ENCODE measurements at places on chromosomes 13 and 19. TPM values are rescaled to one million over a fixed set of nuclear protein-coding genes. Genes with fewer than 3 reads are reported as not detected.

GRCh38 chr19:18205200-18205892 lies 1.5 kb upstream of the RAB3A start:
- peak; percentile 56 for DNase-seq

DNA sequence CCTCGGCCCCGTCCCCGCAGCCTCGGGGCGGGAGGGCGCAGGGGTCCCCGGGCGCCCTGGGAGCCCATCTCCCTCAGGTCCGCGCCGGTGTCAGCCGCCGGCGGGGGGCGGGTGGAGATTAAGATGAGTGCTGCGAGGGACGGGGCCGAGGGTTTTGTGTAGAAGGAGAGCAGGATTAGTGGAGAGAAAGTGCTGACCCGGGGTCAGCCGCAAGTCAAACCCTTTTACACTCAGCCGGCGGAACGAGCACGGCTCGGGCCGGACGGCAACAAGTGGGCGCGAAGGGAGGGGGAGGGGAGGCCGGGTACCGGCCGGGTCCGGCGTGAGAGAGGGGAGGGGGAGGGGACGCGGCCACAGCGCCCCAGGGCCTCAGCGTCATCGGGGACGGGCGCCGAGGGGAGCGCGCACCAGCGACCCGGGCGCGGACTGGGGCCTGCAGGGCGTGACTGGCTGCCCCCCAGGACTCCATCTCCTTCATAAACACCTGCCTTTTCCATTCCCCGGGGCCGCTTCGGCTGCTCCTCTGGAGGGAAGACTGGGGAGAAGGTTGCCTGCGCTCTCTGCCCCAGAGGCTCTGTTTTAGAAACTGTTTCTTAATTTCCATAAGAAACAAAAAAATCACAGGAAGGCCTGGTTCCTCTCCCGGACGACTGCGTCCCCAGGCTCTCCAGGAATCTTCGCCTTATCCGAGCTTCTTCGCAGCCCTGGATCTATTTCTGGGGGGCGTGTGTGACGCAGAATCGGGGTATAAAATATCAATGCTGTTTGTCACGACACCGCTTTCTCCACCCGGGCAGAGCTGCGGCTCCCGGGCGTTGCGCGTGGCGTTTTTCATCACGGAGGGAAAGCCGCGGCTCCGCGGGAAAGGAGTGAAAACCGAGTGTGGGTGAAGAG lies 6.5 kb downstream of the SOX1 start:
- DNase-seq, result no peak

- no peak for DNase-seq
Measured at GRCh38 chr19:1053176-1054101, 13.5 kb upstream of the ARHGAP45 start.

GRCh38 chr19:54188215-54188871 lies 1.0 kb downstream of the MBOAT7 start:
- DNase-seq, result peak; percentile 73

DNA sequence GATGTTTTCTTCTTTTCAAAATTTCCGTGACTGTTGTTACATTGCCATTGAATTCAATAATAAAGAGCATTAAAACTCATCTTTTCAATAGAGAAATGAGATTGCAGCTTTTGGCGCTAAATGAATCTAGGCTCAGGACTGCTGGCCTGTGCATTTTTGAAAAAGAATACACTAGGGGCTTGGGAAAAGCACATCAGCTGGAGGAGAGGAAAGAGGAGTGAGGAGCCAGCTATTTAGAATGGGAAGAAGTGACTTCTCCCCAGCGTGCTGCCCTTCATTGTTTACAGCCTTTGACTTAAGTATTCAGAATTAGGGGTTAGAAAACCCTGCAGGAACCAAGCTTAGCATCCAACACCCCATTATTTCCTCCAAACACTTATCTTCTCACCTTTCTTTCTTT lies 43.3 kb downstream of the TNFSF11 start:
- DNase-seq, result no peak

GRCh38 chr19:31144075-31144870 lies 205.0 kb downstream of the TSHZ3 start:
- DNase-seq, result no peak

DNA sequence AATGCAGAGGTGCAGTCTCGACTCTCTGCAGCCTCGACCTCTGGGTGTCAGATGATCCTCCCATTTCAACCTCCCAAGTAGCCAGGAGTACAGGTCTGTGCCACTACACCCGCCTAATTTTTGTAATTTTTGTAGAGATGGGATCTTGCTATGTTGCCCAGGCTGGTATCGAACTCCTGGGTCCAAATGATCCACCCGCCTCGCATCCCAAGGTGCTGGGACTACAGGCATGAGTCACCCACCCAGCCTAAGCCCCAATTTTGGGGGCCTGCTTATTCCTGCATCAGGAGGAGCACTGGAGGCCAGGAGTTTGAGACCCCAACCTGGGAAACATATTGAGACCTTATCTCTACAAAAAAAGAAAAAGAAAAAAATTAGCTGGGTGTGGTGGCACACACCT lies 80.1 kb upstream of the ADGRE5 start:
- DNase-seq, result no peak

DNA sequence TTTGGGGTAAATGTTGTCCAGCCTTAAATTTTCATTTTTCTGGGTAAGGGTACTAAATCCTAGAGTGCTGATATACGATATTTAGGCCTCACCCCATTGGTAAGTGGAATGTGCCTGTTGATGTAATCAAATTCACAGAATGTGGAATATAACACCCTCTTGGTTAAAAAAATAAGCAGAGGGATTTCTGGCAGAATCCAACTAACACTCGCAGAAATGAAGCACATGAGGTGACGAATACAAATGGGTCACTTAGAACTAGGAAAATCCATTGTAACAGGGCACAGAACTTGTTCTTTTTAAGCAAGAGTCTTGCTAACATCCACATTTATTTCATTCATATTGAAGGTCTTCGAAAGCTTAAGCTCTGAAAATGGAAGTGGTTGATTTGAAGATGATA lies 320.3 kb downstream of the SHISA2 start:
- DNase-seq, result no peak

DNA sequence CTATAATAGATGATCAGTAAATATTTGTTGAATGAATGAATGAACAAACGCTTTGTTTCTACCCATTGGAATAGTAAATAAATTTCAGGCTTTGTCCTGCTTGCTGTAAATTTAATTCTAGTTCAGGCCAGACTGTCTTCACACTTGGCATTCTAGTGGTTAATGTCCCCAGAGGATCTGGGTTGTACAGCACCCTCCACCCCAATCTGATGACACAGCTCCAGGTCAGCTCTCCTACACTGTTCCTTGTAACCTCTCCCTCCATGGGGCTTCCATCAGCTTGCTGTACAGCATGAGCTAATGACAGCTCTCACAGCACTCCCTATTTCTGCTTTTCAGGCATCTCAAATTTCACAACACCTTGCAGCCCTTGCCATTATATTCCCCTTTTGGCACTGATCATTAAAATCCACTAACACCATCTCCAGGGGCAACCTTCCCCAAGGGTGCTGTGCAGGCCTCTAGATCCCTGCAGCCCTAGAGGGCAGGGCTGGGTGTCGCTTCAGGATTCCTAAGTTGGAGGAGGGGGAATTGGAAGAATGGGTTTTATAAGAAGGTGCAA lies 12.7 kb upstream of the KL start:
- no peak for DNase-seq

- no peak for DNase-seq
Measured at GRCh38 chr19:45162608-45163143, 1.9 kb upstream of the NKPD1 start.

DNA sequence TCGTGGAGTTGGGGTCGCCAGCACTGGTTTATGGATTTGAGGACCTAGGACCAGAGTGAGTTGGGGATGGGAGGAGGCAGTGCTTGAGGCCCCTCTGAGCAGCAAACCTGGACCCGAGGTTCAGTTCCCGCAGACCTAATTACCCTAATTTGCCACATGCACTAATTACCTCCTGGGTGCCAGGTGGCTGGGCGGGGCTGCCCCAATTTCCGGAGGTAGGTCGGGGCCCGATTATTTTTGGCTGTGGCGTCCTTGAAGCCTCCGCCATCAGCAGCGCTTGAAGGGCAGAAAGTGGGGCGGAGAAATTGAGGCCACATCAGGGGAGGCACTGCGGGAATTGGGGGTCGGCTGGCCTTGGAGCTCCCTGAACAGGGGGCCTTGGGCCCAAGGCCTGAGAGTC lies 5.9 kb upstream of the HOMER3 start:
- no peak for DNase-seq

- no peak for DNase-seq
Measured at GRCh38 chr19:35556846-35557538, 6.5 kb downstream of the ATP4A start.

- no peak for DNase-seq
Measured at GRCh38 chr13:33487575-33488243, 202.2 kb upstream of the STARD13 start.

The KLK3 gene
- total RNA-seq, result not detected

The CGB2 gene
- total RNA-seq, result 2.9 TPM

The KASH5 gene
- total RNA-seq, result not detected

The PIAS4 gene
- 26.4 TPM for total RNA-seq

The APC2 gene
- 5.5 TPM for total RNA-seq

The RGCC gene
- 1.2 TPM for total RNA-seq

The ZNF541 gene
- total RNA-seq, result not detected

Data from astrocyte (in vitro differentiated cells and primary cell).